GM23338 (cell line): ENCODE measurements at places on chromosomes 7 and 10. TPM values are rescaled to one million over a fixed set of nuclear protein-coding genes. Genes with fewer than 3 reads are reported as not detected.

DNA sequence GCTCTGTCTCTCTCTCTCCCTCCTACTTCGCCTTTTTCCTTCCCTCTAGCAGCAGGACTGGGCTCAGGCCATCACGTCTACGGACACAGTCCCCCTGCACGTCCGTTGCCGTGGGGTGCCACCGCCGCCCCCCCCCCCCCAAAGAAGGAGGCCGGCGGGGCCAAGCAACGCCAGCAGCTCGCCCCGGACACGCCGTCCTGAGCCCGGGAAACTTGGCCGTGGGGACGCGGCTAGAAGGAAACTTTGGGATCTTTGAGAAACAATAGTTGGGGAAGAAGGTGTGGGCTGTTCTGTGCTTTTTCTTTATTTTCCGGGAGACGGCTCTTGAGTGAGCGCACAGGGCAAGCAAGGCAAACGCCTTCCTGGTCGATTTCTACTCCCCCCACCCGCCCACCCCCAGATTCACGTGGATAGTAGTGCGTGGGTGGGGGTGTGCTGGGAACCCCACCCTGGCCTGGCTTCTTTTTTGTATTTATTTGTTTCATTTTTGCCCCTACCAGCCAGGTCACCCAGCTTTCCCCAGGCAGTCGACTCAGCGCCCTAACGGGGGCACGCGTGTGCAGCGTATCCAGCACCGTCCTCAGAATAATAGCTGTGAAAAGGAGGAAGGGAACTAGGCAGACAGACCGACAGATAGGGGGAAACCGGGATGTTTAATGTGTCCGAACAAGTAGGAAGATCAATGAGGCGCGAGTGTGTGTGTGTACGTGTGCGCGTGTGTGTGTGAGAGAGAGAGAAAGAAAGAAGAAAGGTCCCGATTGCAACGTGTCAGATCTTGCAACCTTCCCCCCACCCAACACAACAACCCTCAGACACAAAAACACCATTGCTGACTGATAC is 1.4 kb downstream of the MXI1 start:
- DNase-seq, result no peak

DNA sequence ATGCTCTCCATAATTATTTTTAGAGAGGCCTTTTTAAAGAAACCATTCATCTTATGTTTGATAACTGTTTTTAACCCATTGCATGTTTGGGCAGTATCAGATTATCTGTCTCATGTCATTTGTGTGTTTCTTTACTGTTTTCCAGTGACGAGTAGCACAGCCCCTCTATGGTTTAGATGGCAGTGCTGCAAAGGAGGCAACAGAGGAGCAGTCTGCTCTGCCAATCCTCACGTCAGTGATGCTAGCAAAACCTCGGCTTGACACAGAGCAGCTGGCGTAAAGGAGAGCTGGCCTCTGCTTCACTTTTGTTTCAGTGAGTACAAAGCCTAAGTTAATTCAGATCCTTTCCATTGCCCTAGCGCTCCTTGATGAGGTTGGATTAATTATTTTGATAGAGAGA is 80.4 kb upstream of the GARIN1A start:
- no peak for DNase-seq

DNA sequence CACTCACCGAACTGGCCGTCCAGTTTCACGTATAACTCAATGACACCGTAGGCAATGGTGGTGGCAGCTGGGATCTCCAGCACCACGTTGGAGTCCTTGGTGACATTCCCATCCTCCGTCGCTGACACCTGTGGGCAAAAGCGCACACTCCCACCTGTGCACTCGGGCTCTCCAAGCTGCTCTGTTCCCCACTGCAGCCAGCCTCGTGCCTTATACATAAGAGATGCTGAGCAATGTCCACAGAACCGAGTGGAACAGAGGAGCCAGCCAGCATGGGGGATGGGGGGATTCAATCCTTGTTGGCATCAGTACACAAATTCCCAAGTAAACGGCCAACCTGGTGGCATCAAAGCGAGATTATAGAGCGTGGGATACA is 40.0 kb downstream of the GSDME start:
- no peak for DNase-seq

DNA sequence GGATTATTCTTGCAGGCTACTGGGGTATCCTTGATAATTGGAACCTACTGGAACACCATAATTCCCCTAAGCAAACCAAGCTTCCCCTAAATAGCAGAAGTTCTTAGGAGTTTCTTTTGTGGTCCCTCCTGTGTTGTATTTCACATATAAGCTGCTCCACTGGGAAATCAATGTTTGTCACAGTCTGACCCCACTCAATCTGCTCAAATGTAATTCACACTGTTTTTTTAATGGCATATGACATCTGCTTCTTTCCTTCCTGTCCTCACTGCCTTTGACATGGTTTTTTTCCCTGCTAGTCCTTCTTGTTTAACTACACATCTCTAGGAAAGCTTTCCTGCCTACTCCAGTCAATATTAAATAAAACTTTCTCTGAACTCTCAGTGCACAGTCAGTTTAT is 1.8 kb upstream of the PTPRZ1 start:
- DNase-seq, result no peak

- no peak for DNase-seq
Measured at GRCh38 chr7:3310884-3311283, 9.8 kb downstream of the SDK1 start.

DNA sequence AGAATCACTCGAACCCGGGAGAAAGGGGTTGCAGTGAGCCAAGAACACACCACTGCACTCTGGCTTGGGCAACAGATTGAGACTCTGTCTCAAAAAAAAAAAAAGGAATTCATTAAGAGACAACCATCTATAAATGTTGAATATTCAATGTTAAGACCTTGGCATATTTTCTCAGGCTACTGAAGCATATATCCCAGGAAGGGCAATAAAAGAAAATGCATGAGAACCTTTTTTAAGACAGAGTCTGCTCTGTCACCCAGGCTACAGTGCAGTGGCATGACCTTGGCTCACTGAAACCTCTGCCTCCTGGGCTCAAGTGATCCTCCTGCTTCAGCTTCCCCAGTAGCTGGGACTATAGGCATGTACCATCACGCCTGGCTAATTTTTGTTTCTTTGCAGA is 165.0 kb downstream of the JMJD1C start:
- no peak for DNase-seq

DNA sequence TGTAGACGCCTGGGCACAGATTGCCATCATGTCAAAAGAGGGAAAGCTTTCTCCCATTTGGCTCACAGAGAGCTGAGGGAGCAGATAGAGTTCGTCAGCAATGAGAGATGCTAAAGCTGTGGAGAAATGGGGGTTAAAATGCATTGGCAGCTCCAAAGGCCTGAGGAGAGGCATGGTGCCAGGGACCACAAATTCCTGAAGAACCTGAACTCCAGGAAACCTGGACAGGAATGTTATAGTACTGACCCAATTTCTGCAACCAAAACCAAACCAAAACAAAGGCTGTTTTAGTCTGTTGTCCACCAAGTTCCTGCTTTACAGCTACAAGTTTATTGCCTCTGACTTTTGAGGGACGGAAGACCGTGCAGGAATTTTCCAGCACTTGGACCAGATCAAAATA is 575.7 kb downstream of the REEP3 start:
- no peak for DNase-seq

DNA sequence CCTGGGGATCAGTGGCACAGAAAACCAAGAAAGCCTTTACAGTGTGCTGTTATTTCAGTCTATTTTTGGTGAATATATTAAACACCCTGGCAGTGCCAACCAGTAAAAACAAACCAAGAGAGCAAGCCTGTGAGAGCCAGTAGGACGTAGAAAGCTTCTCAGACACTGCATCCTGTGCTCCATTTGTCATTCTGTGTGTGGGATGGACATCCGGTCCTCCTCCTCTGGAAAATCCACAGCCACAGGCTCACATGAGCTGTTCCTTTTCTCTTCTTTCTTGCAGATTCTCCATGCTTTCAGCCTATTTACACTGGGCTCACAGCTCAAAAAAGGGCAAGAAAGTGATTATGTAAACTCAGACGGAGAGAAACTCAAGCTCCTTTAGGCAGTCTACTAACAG is 119.7 kb upstream of the YAE1 start:
- no peak for DNase-seq

- DNase-seq, result no peak
Measured at GRCh38 chr10:822661-823367, 108.7 kb downstream of the LARP4B start.

- no peak for DNase-seq
Measured at GRCh38 chr10:73889014-73889413, 14.7 kb upstream of the CAMK2G start.

DNA sequence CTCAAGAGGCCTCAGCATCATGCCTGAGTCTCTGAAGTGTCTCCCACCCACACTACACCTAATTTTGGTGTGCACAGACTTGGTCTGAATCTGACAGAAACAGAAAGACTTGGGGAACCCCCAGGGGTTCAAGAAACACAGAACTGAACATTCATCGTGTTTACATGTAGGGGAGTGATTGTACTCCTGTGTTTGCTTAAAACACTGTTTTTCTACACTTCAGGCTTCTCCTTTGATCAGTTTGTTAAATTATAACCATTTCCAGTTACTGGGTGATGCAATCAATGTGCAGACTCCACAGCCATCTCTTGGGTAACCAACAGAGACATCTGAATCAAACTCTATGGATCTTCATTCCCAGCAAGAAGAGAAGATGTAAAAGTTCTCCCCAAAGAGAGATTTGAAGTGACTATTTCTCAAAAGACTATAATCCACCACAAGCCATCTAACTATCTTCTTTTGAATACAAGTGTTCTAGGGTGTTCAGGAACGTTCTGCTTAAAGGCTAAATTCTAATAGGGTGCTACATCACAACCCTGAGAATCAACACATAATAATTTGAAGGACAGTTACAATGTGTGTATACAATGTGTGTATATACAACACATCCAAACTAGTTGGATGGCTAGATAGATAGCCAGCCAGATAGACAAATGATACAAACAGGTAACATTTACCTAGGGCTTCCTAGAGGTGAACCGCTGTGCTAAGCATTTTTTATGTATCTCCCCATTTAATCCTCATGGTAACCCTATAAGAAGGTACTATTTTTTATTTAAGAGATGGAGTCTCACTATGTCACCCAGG is 34.2 kb downstream of the DNAJC12 start:
- DNase-seq, result no peak

- DNase-seq, result no peak
Measured at GRCh38 chr10:36676321-36676720, 449.1 kb upstream of the ANKRD30A start.

DNA sequence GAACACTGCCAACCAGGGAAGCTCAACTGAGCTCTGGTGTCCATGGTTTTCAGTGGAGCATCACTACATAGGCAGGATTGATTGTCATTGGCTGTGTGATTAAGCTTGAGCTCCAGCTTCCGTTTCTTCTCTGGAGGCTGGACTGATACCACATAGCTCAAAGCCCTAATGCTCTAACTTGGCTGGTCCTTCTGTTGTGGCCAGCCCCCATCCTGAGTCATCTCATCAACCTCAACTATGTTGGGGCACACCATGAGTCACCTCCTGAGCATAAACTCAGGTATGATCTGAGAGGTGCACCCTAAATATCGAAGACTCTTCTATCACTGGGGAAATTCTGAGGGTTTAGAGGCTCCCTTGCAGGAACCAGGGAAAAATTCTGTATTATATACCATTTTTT is 114.5 kb upstream of the INHBA start:
- DNase-seq, result no peak

DNA sequence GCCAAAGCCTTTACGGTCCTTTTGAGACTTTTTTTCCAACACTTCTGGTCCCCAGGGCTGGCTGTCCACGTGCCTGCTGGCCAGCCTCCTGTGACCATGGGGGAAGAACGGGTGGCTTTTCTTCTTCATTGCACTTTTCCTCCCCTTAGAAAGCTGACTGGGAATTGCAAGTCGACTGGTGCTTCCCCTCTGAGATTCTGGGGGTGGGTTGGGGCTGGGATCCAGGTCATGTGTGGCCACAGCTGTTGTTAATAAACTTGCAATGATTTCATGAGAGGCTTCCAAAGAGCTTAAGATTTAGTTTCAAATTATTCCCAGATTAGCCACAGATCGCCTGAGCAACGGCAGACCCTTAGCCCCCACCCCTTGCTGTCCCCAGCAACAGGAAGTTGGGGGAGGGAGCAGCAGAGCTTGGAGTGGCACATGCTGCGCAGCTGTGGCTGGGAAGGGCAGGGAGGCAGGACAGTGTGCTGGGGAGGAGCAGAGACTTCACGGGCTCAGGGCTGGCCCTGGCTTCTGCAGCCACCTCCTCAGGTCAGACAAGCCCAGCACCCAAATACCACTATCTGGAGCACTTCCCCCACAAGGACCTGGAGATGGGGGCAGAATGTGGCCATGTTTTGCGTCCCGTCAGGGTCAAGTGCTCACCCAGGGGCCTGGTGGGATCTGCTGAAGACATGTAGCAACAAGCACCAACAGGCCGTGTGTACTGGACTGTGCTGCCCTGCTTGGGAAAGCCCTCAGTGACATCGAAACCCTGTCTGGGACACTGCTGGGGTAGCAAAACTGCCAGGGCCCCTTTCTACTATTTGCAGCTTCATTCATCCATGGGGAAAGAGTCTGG is 147.1 kb downstream of the RNF216 start:
- peak; percentile 83 for DNase-seq

- no peak for DNase-seq
Measured at GRCh38 chr7:114710499-114710898, 211.4 kb upstream of the MDFIC start.

DNA sequence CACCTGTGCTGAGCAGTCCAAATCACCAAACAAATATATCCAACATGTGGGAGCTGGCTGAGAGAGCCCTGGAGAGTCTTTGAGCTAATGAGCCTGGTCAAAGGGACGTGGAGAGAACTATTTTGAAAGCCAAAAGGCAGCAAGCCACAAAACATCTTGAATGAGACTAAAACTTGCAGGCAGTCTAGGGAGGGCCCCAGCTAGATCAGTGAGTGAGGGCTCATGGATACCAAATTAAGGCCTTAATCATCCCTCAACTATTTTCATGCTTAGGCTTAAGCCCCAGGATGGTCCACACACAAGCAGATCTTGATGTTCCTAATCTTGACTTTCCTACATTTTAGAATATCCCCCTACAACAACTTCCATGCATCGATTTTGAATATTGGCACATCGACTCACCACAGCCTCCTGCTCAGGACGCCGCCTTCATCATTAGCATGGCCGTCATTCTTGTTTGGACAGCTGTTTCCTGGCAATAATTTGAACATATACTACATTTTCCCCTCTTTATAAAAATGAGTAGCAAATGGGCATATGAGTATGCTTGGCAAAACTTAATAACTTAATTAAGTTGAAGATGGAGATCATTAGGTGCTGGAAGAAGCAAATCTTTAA is 86.9 kb upstream of the ADAM12 start:
- no peak for DNase-seq

GRCh38 chr10:113480851-113481502 is 71.9 kb upstream of the HABP2 start:
- DNase-seq, result no peak

The ANKRD7 gene
- total RNA-seq, result 1.6 TPM in 1 of 2 replicates, not detected in the other

The TMEM236 gene
- 0.03 and 0.04 TPM in 2 replicates for total RNA-seq

The OPALIN gene
- total RNA-seq, result not detected in 2 replicates

The SAP25 gene
- total RNA-seq, result 2.0 and 4.1 TPM in 2 replicates

The CDK13 gene
- 80.2 and 88.4 TPM in 2 replicates for total RNA-seq

The MSS51 gene
- 3.9 and 5.1 TPM in 2 replicates for total RNA-seq

The DHX32 gene
- total RNA-seq, result 21.3 and 21.6 TPM in 2 replicates

The NAT16 gene
- total RNA-seq, result 0.21 TPM in 1 of 2 replicates, not detected in the other

The ATXN7L1 gene
- 19.4 and 29.8 TPM in 2 replicates for total RNA-seq

The COL1A2 gene
- total RNA-seq, result 61.6 and 67.0 TPM in 2 replicates

The ARL5B gene
- 76.4 and 82.0 TPM in 2 replicates for total RNA-seq

The SPDYE5 gene
- not detected in 2 replicates for total RNA-seq
